ENCODE measurements at places on chromosomes 16 and 17.

- DNase-seq, result no peak
These were observed 11.1 kb upstream of the CHMP6 start for GRCh38 chr17:80980397-80981061.

GRCh38 chr16:47578573-47578972, 117.4 kb downstream of the PHKB start:
- no peak for DNase-seq

- no peak for DNase-seq
These were observed 90.8 kb upstream of the DNAH17 start for GRCh38 chr17:78667741-78668640.

DNA sequence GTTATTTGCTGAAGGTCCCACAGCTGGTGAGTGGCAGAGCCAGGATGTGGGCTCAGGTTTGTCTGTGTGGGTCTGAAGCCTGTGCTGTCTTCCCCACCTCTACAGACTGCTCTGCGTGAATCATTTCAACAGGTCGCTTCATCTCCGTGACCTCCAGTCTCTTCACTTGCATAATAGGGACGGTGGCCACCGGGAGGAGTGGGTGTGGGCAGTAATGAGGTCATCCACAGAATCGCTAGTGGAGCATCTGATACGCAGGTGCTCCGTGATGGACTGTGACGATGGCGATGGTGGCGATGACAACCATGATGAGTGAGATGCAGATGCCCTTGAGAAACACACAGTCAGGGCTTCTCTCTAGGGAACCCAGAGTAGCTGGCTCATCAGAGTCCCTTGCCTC, 120.2 kb downstream of the RAP1GAP2 start:
- no peak for DNase-seq

DNA sequence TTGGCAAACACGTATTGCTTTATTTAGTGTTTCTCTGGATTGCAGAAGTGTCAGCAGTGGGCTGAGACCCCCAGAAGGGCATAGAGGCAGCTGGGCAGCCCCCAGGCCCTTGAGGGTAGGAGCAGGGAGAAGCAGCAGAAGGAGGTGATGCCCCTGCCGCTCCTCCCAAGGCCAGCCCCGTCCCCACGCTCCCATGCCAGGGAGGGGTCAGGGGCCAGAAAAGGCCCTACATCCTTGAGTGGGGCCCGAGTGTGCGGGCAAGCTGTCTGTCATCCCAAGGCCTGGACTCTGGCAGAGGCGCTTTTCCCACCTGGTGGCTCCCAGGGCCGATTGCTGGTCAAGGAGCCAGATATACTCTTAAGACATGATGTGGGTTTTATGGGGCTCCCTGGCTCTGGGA, 8.2 kb upstream of the CRK start:
- no peak for DNase-seq

- DNase-seq, result no peak
These were observed 5.7 kb upstream of the DHX8 start for GRCh38 chr17:43477832-43478634.

- no peak for DNase-seq
These were observed 58.4 kb downstream of the PHKB start for GRCh38 chr16:47519546-47519945.

GRCh38 chr16:22092143-22092933, at the start of gene VWA3A:
Gene VWA3A, plus strand, starts transcription at chr16:22092541. Its CDS starts 97 bp downstream, at chr16:22092638.
- DNase-seq, result no peak

GRCh38 chr17:56130026-56130425, 23.2 kb upstream of the ANKFN1 start:
- DNase-seq, result no peak

- DNase-seq, result no peak
These were observed 146.9 kb downstream of the MSI2 start for GRCh38 chr17:57403236-57403635.

DNA sequence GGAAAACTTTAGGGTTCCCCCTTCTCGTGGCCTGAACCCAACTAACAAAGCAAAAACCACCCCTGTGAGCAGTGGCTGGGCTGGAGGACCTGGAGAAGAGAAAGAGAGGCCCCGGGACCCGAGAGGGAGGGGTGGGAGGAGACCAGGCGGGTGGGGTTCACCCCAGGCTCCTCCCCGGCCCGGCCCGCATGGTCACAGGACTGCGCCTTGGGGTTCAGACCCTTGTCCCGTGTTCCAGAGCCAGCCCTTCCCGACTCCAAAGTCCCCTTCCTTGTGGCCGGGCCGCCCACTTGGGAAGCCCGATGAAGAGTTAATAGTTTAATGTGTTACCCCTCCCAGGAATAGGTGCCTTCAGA, 852 bp downstream of the MARVELD3 start:
- DNase-seq, result no peak

- DNase-seq, result no peak
These were observed 18.0 kb upstream of the NDRG4 start for GRCh38 chr16:58481931-58482330.

GRCh38 chr17:48244121-48244711, 136.7 kb downstream of the SNX11 start:
- no peak for DNase-seq

DNA sequence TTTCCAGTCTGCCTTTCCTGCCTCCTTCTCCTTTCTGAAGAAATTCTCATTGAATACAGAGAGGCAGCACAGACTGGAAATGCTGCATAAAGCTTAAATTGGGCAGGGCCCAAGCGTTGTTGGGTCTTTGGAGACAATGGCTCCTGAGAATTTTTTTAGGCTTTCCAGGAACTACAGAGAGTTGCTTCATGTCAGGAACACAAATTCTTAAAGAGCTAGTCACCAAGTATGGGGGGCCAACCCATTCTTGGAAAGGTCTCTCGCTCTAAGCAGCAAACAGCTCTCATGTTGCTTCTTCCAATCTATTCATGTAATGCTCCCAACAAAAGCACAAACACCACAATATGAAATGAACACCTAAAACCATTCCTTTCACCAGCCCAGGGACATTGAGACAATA, 6.9 kb downstream of the HNF1B start:
- DNase-seq, result no peak

DNA sequence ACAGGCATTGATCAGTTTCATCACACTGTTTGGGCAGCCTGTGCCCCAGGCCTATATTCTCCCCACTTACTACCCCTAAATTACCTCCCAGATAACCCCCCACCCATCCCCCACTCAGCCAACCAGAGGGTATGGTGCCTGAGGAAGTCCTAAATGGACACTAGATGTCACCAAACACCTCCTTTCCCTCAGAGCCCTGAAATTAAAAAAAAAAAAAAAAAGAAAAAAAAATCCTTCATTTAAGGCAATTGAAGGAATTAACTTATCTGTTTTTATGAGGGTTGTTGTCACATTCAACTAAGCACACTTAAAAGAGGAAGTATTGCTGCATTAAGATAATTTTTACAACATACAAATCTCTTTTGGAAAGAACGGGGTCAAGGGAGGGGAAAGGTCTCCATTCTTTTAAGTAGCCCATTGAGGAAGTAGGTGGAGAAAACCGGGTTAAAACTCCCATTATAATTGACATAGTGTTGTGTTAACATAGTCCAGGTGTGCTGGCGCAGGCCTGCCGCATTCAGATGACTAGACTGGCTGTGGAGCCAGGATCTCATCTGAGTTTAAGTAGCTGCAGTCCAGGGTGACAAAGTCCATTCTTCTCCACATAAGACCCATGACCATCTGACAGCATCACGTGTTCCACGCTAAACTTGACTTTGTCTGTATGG, 46.3 kb downstream of the SNX11 start:
- DNase-seq, result peak; percentile 58

DNA sequence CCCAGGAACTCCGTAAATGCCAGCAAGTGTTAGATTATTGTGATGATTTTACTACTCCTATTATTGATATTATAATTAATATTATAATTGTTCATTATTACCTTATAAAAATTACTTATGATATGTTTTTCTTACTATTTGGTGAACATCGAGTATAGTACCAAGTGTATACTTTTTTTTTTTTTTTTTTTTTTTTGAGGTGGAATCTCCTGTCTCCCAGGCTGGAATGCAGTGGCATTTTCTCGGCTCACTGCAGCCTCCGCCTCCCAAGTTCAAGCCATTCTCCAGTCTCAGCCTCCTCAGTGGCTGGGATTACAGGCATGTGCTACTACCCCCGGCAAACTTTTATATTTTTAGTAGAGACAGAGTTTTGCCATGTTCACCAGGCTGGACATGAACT, 347.0 kb downstream of the WWOX start:
- no peak for DNase-seq

DNA sequence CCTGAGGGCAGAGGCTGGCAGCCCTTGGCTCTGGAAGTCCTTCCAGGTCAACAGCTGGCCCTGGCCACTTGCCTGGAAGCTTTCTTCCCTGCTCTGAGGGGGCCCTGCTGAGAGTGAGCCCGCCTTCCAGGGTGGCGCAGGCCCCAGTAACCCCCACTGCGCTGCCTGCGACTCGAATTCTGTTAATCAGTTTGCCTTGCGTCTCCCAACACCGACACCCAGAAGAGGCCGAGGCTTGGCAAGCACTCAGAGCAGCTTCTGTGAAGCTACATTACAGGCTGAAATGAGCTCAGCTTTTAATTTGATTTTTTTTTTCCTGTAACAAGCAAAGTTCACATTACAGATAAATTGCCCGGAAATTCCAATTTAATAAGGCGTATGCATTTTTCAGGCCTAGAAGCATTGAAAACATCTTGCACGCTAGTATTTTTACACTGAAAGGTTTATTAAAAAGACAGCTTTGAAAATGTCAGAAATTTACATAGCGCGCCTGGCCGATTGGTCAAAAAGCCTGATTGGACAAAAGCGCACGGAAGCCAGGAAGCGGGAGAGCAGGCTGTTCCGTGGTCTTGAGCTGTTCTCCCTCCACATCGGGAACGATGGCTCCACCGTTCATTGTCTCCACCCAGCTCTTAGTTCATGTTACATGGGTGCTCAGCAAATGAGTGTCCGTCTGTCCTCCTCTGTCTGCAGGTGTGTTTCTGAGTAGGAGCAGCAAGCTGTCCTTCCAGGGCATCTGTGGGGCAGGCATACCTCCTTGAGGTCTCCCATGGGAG, 65.5 kb upstream of the HSBP1 start:
- no peak for DNase-seq

- DNase-seq, result no peak
These were observed 10.4 kb upstream of the SREBF1 start for GRCh38 chr17:17847118-17847689.

DNA sequence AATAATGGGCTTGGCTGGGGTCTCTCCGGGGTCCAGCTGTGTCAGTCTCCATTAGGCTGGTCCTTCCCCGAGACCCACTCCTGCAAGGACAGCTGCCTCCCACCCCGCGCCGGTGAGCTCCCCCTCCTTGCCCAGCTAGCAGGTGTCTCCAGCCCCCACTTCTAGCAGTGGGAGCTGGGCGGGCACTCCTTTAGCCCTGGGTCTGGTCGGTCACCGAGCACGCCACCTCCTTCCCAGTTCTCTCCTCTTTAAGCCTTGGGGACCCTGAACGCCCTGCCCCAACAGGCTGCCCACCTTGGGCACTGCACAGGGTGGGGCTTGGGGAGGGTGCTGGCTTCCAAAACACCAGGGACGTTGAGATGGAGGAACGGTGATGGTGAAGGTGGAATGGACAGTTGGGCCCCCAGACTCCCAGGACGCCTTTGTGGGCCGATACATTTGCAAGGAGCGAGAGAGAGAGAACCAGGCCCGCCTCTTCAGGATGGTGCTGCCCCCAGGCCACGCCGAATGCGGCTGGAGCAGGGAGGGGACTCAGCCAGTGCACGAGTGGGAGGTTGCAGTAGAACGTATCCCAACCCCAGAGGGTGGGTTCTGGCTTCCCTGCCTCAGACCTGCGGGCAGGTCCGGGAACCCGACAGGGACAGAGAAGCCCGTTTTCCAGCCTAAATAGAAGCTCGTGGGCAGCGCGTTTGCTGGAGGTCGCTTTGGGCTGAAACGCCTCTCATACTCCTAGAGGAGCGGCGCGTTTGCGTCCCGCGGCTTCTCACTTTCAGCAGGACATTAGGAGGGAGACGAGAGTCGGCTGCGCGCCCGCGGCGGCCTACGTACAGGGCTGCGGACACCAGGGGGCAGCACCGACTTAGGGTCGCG, 10.7 kb downstream of the TBX2 start:
- peak; percentile 68 for DNase-seq

- peak; percentile 95 for DNase-seq
These were observed 4.2 kb upstream of the FBXL16 start for GRCh38 chr16:709566-710499.

DNA sequence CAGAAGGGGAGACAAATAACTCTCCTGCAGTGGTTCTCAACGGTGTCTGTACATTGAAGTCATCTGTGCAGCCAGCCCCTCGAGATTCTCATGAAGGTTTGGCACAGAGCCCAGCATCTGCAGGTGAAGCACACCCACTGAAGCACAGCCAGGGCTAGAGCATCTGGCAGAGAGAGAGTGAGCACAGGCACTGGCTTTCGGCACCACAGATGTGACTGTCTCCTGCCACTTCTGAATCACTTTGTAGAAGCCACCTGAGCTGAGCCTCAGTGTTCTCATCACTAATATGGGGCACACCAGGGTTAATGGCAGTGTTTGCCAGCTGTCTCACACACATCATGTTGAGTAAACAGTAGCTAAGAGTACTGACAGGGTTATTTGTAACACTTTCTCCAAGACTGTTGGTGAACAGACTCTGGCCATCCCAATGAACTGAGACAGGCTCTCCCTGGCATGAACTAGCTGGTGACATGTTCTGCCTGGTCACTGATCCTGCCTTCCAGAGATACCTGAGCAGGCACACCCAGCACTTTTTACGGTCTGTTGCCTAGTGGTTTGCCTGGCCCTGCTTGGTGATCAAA, 10.9 kb downstream of the HSPB9 start:
- DNase-seq, result peak; percentile 82

All from BE2C (cell line).